ENCODE measurements at places on chromosomes 12 and 14. TPM values are rescaled to one million over a fixed set of nuclear protein-coding genes. Genes with fewer than 3 reads are reported as not detected.

Gene HSPB8
- total RNA-seq: not detected

Gene CCDC85C
- total RNA-seq: 9.3 TPM

Gene KLHDC1
- total RNA-seq: 7.4 TPM

Gene DHRS2
- not detected for total RNA-seq
